Activated naive CD8-positive, alpha-beta T cell treated with anti-CD3 and anti-CD28 coated beads for 36 hours (primary cell): ENCODE measurements at places on chromosomes 12 and 14.
A peak's percentile ranks its signal among the peaks of the same experiment; 100 is the strongest.

DNA sequence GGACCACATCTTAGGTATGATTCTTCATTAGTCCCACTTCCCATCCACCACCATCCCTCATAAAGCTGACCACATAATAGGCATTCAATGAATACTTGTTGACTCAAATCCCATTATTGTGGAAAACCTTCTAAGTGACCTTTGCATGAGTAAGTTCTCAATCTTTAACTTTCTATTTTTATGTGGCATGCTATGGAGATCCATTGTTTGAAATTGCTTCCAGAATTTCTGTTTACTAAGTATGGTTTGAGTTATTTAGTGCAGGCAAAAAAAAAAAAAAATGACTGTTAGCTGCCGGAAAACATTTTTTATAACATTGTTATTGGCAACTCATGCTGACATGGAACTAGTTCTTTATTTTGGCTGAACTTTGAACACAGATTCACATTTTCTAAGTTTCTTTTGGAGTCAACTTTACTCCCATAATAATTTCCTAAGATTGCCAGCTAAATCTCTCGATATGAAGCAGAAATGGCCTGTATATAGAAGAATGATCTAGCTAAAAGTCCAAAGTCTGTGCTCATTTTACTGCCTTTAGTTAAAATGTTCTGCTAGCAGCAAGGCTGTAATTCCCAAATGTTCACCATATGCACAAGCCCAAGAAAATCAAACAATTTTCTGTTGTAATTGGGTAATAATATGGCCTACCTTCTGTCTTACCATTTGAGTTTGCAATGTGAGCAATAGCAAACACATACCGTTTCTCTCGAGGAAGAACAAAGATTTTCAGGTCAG, 77.9 kb downstream of the PTGER2 start:
- H3K36me3 ChIP-seq: no peaks in the 10 kb centered on the region
- peaks cover 4% of the 10 kb centered on the region for H3K4me1 ChIP-seq
- no peak for DNase-seq
- no peak overlapping the region for H3K4me3 ChIP-seq

DNA sequence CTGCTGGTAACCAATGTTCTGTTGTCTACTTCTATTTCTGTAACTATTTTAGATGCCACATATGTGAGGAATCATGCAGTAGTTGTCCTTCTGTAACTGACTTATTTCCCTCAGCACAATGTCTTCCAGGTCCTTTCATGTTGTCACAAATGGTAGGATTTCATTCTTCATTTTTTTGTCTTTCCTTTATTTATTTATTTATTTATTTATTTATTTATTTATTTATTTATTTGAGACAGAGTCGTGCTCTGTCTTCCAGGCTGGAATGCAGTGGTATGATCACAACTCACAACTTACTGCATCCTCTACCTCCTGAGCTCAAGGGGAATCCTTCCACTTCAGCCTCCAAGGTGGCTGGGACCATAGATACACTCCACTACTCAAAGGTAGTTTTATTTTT, 288.2 kb downstream of the PPFIA2 start:
- H3K4me1 ChIP-seq: no peaks in the 10 kb centered on the region
- H3K27ac ChIP-seq: no peak overlapping the region
- no peaks in the 10 kb centered on the region for H3K36me3 ChIP-seq
- no peak overlapping the region for H3K4me3 ChIP-seq
- no peaks in the 10 kb centered on the region for H3K27me3 ChIP-seq
- DNase-seq: no peak

GRCh38 chr12:27934276-27934675, 38.3 kb downstream of the PTHLH start:
- DNase-seq: no peak
- H3K27ac ChIP-seq: no peak overlapping the region
- H3K27me3 ChIP-seq: peaks cover 32% of the 10 kb centered on the region
- H3K4me3 ChIP-seq: no peak overlapping the region

DNA sequence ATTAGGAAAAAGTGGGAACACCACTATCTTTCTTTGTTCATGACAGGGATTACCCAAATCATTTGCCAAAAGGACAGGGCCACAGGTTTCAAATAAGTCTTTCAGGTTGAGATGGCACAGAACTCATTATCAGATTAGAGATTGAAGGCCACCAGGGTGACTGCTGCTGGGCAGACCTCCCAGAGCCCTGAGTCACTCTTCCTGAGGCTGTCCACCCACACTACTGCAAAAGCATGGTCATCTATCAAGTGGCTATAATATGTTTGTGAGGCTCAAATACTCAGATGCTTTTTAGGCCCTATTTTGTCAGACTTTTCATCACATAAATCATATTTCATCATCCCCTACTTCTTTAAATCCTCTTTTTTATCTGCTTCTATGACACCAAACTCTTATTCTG, 155.3 kb upstream of the CCDC196 start:
- H3K36me3 ChIP-seq: peaks cover 7% of the 10 kb centered on the region
- H3K4me1 ChIP-seq: no peaks in the 10 kb centered on the region
- no peak for DNase-seq
- H3K27ac ChIP-seq: no peak overlapping the region
- no peaks in the 10 kb centered on the region for H3K27me3 ChIP-seq

- DNase-seq: no peak
- no peak overlapping the region for H3K4me3 ChIP-seq
- no peaks in the 10 kb centered on the region for H3K36me3 ChIP-seq
- no peak overlapping the region for H3K27ac ChIP-seq
- peaks cover 12% of the 10 kb centered on the region for H3K4me1 ChIP-seq
Observed at GRCh38 chr14:59847711-59848110, 22.9 kb downstream of the RTN1 start.

GRCh38 chr14:43872222-43872621, 634.9 kb downstream of the FSCB start:
- no peak overlapping the region for H3K4me3 ChIP-seq
- no peaks in the 10 kb centered on the region for H3K4me1 ChIP-seq
- no peak for DNase-seq
- H3K36me3 ChIP-seq: no peaks in the 10 kb centered on the region
- H3K27me3 ChIP-seq: no peaks in the 10 kb centered on the region

GRCh38 chr12:94614288-94614721, 36.1 kb downstream of the TMCC3 start:
- no peak for DNase-seq
- no peaks in the 10 kb centered on the region for H3K27me3 ChIP-seq
- no peaks in the 10 kb centered on the region for H3K4me1 ChIP-seq
- no peak overlapping the region for H3K27ac ChIP-seq
- no peaks in the 10 kb centered on the region for H3K36me3 ChIP-seq
- H3K4me3 ChIP-seq: no peak overlapping the region

DNA sequence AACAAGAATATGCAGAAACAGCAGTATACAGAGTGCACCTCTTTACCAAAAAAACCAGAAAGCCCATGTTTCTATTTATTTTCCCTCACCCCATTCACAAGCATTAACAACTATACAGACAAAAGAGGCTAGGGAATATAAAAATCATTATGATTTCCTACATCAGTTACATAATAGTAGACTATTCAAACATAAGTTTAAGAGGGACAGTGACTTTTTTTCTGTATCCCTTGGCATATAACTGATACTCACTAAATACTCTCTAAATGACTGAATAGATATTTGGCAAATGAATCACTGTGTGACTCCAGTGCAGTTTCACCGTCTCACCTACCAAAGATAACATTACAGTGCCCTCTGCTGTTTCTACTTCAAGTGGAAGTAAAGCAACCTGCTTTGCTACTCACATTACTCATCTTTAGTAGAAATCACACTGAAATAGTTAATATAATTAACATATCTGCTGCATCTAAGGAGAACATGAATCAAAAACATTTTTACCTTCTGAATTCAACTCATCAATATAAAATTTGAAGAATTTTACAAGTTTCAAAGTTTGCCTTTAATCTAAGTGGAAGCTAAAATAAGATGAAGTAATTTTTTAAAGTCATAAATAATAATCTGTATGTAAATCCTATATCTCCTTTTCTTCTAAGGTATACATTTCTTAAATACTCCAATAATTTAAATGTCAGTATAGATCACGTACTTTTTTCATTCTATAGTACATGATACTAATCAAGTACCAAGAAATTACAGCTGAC, 103.8 kb downstream of the OSBPL8 start:
- H3K27ac ChIP-seq: no peak overlapping the region
- no peak overlapping the region for H3K4me3 ChIP-seq
- H3K36me3 ChIP-seq: peaks cover 9% of the 10 kb centered on the region
- DNase-seq: peak; percentile 11

DNA sequence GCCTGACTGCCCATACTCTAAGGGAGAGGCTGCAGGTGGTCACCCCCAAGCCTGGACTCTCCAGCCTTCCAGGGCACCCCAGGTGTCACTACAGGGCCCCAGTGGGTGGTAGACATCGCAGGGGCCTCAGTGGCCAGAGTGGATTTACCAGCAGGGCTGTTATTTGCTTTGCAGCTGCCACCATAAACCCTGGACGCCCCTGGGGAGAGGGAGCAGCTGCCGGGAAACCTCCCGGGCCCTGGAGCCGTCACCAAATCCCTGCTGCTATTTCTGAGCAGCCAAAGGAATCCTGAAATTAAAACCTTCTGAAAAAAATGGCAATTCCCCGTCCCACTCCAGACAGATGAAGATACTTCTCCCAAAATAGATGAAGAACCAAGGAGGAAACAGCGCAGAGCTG, 13.9 kb downstream of the TMEM119 start:
- no peak overlapping the region for H3K4me3 ChIP-seq
- H3K4me1 ChIP-seq: peaks cover 1% of the 10 kb centered on the region
- H3K36me3 ChIP-seq: peaks cover 1% of the 10 kb centered on the region
- no peak for DNase-seq

- no peaks in the 10 kb centered on the region for H3K36me3 ChIP-seq
- H3K4me3 ChIP-seq: no peak overlapping the region
- no peak overlapping the region for H3K27ac ChIP-seq
Observed at GRCh38 chr12:73902260-73902659, 635.4 kb upstream of the ATXN7L3B start.

- H3K27ac ChIP-seq: no peak overlapping the region
- DNase-seq: no peak
- no peaks in the 10 kb centered on the region for H3K27me3 ChIP-seq
- H3K4me3 ChIP-seq: no peak overlapping the region
- H3K36me3 ChIP-seq: no peaks in the 10 kb centered on the region
- peaks cover 7% of the 10 kb centered on the region for H3K4me1 ChIP-seq
Observed at GRCh38 chr12:52909796-52910195, 4.9 kb upstream of the KRT8 start.

GRCh38 chr12:101670007-101670671, 27.3 kb upstream of the CHPT1 start:
- H3K36me3 ChIP-seq: no peaks in the 10 kb centered on the region
- H3K4me3 ChIP-seq: no peak overlapping the region
- H3K27me3 ChIP-seq: peaks cover 6% of the 10 kb centered on the region
- H3K4me1 ChIP-seq: peaks cover 13% of the 10 kb centered on the region
- peak; percentile 30 for DNase-seq
- H3K27ac ChIP-seq: no peak overlapping the region

DNA sequence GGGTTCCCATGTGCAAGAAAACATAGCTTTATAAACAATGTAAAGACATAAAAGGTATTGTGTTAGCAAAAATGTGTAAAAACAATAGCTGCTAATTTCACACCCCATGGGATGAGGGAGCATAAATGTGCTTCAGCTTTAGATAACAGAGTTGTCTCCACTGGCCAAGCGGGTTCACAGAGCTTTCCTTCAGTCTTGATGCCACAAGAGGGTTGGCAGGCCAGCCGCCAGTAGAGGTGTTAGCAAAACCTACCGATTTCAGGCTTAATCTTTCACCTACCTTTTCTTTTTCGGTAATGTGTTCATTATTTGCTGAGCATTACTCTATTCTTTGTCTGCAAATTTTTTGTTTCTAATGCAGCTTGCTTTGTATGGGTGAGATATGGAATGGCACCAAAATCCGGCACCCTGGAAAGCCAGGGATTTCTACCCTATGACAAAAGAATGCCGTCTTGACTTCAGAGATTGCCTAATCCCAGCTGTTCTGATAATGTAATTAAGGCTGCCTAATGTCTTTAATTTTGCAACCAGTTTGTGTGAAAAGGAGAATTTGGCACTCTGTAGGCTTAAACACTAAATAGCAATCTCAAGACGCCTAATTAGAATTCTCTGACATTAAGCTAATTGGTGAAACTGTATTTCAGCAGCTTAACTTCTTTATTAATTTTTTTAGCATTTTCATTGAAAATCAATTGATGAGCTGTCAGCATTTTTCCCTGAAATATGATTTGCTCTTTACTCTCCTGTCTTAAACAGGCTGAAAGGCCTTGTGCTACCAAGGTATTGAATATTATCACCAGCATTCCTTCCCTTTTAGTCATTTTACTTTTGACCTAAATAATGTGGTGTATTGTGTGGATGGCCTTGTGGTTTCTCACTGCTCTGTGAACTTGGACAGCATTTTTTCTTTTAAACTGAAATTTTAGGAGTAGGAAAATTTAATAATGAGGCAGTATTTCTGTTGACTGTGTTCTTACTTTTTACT, 60.7 kb downstream of the POLR3B start:
- H3K4me3 ChIP-seq: no peak overlapping the region
- H3K36me3 ChIP-seq: peaks cover 31% of the 10 kb centered on the region
- DNase-seq: no peak
- H3K27ac ChIP-seq: no peak overlapping the region
- H3K27me3 ChIP-seq: no peaks in the 10 kb centered on the region

- H3K4me3 ChIP-seq: no peak overlapping the region
- no peak for DNase-seq
- H3K36me3 ChIP-seq: no peaks in the 10 kb centered on the region
- no peak overlapping the region for H3K27ac ChIP-seq
- H3K27me3 ChIP-seq: no peaks in the 10 kb centered on the region
Observed at GRCh38 chr14:35383569-35384454, 20.7 kb downstream of the NFKBIA start.

GRCh38 chr12:89384050-89384758, 31.9 kb upstream of the DUSP6 start:
- H3K36me3 ChIP-seq: no peaks in the 10 kb centered on the region
- no peak overlapping the region for H3K4me3 ChIP-seq
- no peak overlapping the region for H3K27ac ChIP-seq
- H3K4me1 ChIP-seq: no peaks in the 10 kb centered on the region
- H3K27me3 ChIP-seq: no peaks in the 10 kb centered on the region
